Astrocyte of the spinal cord (primary cell): ENCODE measurements at places on chromosomes 4 and X.
A peak's percentile ranks its signal among the peaks of the same experiment; 100 is the strongest.

- peak; percentile 24 for DNase-seq
These were observed 37.9 kb upstream of the SCRG1 start for GRCh38 chr4:173436771-173437265.

DNA sequence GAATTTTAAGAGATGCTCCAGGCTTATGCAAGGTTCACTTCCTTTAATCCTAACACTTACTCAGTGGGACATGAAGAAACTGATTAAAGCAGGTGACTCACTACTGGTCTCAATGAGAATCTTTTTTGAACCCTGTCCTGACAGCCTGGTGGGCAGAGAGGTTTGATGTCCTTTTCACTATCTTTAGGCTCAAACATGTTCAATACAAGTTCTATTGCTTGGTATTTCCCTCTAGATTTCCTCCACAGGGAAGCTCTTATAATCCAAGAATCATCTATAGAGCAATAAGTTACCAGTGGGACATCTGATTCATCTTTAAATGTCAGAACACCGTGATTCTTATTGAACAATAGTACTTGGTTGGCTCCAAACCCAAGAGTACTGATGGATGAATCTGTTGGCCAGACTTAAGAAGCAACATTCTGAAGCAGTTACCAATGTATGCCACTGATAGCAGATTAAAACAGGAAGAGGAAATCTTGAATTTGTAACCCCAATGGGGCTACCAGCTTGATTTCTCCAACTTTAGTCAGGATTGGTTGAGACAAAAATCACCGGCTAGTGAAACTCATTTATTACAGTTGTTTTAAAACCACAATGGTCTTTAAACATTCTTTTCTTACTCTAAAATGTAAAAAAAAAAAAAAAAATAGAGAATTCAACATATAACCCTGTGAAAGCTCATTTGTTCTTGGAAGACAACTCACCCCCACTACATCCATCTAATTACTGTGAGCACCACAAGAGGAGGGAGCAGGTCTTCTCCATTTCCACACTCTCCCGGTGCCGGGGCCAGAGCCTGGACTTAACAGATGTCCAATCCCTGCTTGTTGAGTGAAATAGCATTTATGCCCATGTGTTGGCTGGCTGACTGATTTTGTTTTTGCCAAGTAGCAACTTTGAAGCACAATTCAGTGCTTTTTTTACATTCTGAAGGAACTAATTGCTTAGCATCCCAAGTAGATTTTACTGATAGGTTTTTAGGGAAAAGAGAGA is 43.3 kb downstream of the FGFBP1 start:
- DNase-seq: peak; percentile 52

DNA sequence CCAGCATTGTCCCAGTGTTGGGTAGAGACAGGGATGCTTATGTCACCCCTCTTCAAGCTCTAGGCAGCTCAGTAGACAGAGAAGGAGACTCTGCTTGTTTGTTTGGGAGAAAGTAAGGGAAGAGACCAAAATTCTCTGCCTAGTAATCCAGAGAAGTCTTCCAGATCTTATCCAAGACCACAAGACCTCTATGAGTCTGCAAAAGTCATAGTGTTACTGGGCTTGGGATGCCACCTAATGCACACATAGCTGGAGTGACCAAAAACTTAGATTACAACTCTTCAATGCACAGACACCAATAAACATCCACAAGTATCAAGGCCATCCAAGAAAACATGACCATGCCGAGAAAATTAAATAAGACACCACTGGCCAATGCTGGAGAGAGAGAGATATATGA is 205.5 kb downstream of the UNC5C start:
- DNase-seq: no peak

DNA sequence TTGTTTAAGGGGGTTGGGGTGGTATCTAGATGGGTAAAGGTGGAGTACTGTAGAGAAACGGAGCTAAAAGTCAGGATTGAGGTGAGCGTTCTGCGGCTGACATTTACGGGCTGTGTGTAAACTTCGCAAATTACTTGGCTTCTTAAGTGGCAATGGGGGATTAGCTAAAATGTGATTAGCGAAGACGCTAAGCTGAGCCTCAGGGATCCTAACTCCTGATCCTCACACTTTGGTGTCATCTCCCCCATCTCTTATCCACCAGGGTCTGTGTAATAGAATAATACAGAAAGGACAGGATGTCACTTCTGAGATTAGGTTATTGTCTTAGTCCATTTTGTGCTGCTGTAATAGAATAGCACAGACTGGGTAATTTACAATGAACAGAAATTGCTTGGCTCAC is 10.6 kb upstream of the FAT1 start:
- DNase-seq: no peak

- DNase-seq: peak; percentile 62
These were observed 47.2 kb upstream of the TMEM33 start for GRCh38 chr4:41887821-41888686.

GRCh38 chr4:3686753-3687152 is 79.4 kb upstream of the ADRA2C start:
- DNase-seq: no peak

DNA sequence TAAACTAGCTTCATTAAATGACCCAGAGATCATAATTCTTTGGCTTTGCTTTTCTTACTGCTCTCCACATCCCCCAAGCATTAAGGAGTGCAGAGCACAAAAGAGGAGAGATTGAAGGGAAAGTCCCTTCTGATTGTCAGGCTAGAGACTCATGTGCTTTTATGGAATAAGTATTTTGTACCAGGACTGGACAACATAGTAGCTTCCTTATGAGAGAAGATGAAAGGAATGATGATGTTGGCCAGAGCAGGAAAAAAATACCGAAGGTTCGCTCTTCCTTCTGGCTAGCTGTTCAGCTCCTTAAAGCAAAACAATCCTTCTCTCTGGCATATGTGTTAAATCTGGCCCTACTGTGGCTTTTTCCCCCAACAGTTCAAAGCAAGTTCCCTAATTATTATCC is 53.1 kb downstream of the HOPX start:
- no peak for DNase-seq

DNA sequence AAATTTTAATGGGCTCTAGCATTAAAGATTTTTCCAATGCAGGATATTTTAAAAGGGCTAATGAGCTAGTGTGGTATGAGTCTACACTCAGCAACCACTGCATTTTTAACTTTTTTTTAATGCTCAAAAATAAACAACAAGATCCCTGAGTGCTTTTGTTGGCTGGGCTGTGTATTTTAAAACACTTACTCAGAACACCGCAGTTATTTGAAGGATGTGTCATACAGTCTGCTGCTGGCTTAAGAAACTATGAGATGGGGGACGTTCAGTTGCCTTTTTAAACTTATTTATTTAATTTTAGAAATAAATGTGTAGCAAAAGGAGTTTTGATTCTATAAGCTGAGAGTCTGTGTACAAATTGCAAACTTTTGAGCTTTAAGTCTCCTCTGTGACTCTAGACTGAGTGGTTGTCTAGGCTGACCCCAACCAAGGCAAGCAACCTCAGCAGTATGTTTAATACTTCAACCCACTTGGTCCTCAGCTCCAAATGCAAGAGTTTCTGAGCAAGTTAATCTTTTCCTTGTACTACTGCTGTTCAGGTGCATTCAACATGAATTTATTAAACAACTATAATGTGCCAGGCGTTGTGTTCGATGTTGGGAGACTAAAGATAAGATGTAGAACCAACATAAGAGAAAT is 278.6 kb upstream of the DIPK2B start:
- DNase-seq: peak; percentile 93

GRCh38 chr4:59455751-59456150 is 1744.4 kb upstream of the ADGRL3 start:
- peak; percentile 26 for DNase-seq

DNA sequence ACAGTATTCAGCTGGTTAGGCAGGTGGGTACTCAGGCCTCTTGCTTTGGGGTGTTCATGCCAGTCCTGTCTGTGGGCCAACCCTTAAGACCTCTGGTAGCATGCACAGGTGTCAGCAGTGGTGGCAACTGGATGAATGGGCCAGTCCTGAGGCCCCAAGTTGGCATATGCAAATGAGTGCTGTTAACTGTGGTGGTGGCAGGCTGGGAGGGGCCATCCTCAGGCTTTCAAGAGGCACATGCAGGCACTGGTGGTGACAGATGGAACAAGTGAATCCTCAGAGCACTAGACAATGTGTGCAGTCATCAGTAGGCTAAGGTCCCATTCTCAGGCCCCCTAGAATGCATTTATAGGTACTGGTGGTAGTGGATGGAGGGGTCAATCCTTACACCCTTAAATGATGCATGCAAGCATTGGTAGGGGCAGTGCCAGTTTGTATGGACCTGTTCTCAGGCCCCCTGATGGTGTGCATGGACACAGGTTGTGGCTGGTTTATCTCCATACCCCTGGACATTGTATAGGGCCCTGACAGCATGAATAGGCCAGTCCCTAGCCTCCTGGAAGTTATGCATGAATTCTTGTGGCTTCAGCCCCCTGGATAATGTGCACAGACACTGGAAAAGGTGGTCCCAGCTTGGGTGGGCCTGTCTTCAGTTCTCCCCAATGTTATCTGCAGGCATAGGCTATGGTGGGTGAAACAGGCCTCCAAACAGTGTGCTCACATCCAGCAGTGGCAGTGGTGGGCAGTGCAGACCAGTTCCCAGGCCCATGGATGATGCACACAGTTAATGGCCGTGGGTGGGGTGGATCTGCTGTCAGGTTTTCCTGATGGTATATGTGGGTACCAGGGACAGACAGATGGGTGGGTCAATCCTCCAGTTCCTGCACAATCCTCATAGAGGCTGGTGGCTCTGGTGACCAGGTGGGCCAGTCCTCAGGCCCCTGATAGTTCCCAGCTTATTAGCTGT is 24.7 kb downstream of the TECRL start:
- no peak for DNase-seq

- DNase-seq: no peak
These were observed 64.7 kb downstream of the WFS1 start for GRCh38 chr4:6334203-6334887.

DNA sequence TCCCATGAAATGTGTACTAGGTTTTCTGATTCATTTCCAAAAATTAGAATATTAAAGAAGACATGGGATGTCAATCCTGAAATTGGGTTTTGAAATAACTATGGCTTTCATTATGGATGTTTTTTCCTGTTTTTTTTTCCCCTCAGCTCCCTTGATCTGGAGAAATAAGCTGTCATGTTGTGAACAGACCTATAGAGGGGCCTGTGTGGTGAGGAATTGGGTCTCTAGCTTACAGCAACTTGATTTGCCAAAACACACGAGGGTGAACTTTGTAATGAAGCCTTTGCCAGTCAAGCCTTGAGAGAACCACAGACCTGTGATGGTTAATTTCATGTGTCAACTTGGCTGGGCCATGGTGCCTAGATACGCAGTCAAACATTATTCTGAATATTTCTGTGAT is 2413.6 kb downstream of the PCDH7 start:
- DNase-seq: no peak

DNA sequence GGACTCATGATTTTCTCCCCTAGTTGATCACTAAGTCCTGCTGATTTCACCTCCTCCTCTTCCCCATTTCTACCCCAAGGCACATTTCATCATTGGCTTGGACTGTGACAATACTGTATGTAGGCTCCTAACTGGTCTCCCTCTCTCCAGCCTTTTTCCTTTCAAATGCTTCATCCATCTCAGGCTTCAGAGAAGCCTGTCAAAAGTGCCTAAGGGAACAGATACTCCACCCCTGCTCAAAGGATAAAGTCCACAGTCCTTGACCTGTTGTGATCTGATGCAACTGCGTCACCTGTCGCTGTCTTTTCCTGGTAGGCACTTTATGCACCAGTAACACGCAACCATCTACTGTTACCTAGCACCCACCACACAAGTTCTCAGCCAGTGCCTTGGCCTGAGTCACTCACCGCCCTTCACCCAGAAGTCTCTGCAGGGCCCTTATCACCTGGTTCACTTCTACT is 12.8 kb downstream of the SCARB2 start:
- DNase-seq: no peak

- DNase-seq: no peak
These were observed 5.0 kb upstream of the MGST2 start for GRCh38 chr4:139660568-139661043.

DNA sequence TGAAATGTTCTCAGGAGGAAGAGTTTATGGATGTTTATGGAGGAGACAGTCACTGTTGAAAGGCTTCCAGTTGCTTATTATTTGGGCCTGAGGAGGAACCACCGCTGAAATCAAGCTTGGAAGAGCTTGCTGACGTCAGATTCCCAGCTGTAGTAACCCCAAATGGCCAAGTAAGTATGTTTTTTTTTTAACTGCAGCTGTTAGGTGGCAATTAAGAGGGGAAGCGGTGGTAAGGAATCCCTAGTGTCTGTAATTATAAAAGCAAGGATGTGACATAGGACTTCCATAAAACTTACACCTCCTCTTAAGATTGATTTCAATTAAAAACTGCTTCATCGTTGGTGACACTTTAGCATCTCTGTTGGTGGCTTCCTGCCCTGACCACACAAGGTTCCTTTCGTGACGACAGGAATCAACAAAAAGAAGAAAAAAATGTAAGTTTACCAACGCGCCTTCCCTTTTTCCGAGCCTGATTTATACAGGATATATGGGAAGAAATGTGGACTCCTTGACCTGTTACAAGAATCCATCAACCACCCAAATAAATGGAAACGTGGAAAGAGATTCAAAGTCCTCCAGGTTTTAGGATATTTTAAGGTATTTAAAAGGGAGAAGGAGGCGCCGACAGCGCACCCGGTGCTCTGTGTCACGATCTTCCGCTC is 884 bp downstream of the RELL1 start:
- DNase-seq: peak; percentile 65

- DNase-seq: no peak
These were observed 300.4 kb upstream of the RPS6KA3 start for GRCh38 chrX:20567108-20567507.

DNA sequence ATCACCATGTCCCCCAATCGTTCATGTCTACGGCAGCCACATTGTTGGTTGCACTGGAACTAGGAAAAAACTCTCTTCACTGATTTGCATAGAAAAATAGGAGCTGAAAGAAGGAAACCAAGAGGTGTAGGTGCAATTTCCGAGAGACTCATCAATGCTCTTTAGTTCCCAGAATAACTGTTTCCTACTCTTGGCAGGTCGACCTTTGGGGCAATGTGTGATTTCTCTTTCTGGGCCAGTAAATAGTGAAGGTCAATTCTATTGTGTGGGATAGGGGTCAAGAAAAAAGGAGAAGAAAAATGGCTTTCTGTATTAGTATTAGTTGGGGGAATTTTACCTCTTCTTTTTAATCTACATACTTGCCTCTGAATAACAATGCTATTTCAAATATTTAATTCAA is 55.9 kb upstream of the PDE5A start:
- DNase-seq: no peak

DNA sequence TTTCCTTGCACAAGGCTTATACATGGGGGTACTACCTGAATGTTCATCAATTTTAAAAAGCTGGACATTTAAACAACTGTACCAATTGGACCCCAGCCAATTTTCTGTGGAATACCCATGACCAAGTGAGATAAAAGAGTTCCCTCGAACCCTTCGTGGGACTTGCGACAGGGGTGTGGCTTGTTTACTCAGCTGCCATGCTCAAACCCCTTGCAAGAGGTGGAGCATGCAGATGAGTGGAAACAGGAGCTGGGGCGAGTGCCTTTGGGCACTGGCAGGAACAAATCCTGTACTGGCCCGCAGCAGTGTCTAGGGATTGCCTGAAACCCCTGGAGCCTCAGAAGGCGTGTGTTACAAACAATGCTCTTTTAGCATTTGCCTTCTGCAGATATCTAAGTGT is 144.2 kb downstream of the PDHA2 start:
- DNase-seq: no peak

GRCh38 chr4:185405296-185405999 is 8.8 kb downstream of the ANKRD37 start:
- DNase-seq: no peak
